NCI-H187 treated with DMSO at 0.1 percent for 48 hours (cell line): ENCODE measurements at places on chromosomes 13 and 19.

GRCh38 chr13:30927595-30927994, 4.9 kb upstream of the TEX26 start:
- no peak for DNase-seq

- no peak for DNase-seq
Measured at GRCh38 chr19:10952809-10953208, 8.0 kb upstream of the SMARCA4 start.

- DNase-seq: no peak
Measured at GRCh38 chr13:35479706-35480105, 3.2 kb upstream of the MAB21L1 start.

DNA sequence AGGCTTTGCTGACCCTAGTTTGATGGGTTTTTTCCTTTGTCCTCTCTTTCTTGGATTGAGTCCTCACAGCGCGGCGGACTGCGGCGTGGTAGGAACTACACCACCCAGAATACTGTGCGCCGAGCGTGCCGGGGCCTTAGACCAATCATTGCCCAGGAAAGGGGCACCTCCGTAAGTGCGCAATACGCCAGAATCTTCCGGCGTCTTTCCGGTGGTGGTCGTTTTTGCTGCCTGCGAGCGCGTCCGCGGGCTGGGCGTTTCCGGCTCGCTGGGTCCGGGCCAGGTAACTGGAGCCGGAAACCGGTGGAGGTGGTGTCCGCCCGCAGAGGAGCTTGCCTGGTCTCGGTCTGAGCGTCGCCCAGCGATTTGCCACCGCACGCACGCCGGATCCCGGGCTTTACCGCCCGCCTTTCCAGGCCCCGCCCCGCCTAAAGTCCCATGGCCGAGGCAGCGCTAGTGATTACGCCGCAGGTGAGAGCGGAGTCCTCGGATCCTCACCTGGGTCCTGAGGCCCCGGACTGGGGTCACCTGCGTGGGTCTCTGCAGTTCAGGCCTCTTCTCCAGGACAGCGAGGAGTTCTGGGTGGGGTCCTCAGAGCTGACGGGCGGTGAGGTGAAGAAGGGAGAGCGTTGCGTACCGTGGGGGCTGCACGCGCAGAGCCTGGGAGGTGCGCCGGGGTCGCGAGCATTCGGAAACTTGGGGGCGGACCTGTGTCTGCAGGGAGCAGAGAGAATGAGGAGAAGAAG, at the start of gene ZNF549:
TSS of gene ZNF549 (plus strand) at position 221 of the 746 bp plus-strand sequence. CDS start at position 439, 218 bp downstream.
- DNase-seq: peak; percentile 86

DNA sequence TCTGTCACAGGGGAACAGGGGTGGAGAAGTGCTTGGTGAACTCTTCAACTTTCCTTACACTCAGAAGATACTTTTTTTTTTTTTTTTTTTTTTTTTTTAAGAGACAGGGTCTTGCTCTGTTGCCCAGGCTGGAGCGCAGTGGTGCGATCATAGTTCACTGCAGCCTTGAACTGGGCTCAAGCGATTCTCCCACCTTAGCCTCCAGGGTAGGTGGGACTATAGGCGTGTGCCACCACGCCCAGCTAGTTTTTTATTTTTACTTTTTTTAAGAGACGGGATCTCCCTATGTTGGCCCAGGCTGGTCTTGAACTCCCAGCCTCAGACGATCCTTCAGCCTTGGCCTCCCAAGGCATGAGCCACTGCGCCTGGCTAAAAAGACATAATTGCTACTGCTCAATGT, 11.5 kb downstream of the CEBPG start:
- no peak for DNase-seq

DNA sequence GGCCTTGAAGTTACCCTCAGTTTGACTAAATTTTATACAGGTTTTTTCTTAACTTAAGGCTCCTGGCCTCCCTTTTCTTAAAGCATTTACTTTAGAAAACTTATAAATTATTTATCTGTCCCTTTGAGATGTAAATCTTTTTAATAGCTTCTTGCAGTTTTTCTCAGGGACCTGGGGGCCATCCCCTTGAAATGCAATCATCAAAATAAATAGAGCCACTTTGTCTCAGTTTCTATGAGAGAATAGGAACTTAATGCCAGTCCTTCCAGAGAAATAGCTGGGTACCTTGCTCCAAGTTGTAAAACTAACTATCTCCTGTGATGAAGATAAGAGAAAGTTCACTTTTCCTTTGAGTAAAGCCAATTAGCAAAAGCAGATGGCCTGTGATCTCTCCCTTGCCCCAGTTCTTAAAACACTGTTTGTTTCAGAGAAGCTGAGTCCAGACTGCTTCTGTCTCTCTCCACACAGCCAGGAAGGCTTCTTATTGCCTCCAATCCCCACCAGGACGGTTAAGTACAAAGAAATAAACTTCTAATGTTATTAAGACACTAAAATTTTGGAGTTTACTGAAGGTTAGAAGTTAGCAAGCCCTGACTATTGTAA, 913.1 kb downstream of the OLFM4 start:
- no peak for DNase-seq

- no peak for DNase-seq
Measured at GRCh38 chr13:97267418-97268059, 45.4 kb downstream of the MBNL2 start.

GRCh38 chr13:100818711-100819110, 144.1 kb upstream of the TMTC4 start:
- DNase-seq: no peak

- DNase-seq: no peak
Measured at GRCh38 chr13:32125751-32126150, 94.2 kb downstream of the FRY start.

GRCh38 chr19:45632468-45633196, 6.6 kb downstream of the EML2 start:
- peak; percentile 17 for DNase-seq

DNA sequence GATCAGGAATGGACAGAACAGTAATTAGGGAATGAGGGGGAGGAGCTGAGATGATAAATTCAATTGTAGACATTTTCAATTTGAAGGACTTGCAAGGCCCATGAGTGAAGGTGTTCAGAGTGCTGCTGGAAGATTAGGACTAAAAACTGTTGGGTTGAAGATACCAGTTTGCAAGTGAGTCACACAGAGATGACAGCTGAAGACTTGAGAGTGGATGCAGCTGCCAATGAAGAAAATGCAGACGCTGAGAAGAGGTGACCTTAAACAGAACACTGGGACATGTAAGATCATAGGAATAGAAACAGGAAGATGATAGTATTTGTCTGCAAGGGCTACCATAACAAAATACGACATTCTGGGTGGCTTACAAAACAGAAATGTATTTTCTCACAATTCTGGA, 1716.5 kb upstream of the SLC10A2 start:
- no peak for DNase-seq

- DNase-seq: no peak
Measured at GRCh38 chr13:39522329-39522728, 80.7 kb downstream of the LHFPL6 start.

DNA sequence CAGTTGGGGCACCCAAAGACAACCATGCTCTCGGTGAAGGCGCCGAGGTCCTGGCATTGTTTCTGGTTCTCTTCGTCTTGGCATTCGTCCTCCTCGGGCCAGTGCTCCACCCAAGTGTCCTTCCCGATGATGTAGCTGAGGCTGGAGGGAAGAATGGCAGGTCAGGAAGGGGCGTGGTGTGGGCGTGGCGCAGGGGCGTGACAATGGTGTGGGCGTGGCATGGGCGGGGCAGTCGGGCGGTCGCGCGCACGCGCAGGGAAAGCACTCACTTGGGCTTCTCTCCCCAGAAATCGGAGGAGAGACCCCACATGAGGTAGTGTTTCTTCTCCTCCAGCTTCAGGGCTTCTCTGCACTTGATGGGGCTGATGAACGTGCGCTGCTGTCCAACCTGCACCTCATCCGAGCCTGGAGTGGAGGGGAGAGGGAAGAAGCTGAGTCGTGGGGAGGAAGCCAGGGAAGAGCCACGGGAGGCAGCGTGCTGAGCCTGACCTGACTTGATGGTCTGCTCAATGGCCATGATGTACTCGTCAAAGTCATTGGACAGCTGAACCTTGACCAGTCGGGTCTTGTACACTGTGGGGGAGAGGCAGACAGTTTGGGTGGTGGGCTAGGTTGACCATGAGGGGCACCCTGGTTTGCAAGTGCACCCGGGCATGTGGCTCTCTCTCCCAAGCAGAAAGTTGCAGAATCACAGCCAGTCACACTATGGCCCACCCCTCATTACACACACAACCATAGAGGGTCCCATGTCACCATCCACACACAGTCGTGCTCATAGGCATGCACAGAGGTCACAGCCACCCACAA, 8.1 kb upstream of the TNFSF14 start:
- DNase-seq: no peak

- no peak for DNase-seq
Measured at GRCh38 chr13:29718694-29719093, 123.2 kb upstream of the SLC7A1 start.

DNA sequence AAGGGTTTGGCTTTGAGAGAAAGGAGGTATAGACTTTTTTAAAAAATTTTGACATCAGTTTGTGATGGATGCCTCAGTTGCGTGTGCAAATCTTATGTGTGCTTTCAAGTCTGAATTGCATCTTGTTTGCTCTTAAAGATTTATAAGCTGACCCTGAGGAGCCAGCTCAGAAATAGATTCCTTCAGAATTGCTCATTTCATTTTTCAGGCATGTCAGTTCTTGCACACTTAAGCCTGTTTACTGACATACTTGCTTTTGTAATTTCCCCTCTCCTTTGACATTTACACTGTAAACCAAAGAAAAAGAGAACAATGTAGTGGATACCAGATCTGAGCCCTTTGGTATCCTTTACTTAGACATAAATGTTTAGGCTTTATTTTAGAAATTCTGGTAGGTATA, 87.6 kb downstream of the RNF17 start:
- DNase-seq: no peak

DNA sequence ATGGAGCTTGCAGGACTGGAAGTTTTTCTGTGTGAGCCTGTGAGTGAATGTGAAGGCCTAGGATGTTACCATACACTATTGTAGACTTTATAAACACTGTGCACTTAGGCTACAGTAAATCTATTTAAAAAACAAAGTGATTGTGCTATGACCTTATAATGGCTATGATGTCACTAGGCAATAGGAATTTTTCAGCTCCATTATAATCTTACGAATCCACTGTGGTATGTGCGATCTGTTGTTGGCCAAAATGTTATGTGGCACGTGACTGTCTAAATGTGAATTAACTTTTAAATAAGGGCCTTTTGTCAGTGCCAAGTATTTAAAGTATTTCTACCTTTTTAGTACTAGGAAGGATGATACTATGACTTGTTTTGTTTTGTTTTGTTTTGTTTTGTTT, 54.9 kb downstream of the DPY19L3 start:
- DNase-seq: no peak

DNA sequence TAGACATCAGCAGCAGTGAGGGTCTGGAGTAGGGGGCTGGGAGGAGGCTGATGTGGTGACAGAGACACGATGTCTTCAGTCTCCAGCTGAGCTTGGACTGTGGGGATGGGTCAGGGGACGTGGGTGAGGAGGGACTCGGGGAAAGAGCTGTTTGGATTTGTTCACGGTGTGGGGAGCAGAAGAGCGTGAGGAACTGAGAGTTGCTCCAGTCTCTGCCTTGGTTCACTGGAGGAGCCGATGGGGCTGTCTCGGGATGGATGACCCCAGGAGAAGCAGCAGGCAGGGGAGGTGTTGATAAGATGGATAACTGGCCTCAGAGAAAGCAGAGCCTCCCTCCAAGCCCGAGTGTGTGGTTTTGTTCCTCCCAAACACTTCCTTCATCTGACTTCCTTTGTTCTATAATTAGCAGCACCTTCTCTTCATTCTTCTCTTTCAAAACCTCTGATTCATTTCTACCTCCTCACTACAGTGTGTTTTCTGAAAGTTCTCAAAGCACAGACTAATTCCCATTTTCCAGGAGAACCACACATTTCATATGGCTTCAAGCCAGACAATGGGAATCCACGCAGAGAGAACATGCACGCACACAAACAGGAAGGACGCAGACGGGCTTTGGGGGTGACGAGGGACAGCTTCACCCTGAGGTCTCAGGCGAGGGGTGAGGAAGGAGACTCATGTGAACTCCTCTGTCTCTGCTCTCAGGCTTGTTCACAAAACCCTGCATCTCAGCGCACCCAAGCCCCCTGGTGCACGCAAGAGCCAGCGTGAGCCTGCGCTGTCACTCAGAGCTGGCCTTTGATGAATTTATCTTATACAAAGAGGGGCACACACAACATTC, 18.6 kb downstream of the LAIR2 start:
- no peak for DNase-seq
